T-helper 1 cell treated with Interleukin-12 subunit alpha and Interleukin-12 subunit beta and Interleukin-4 antibody, amounts not matched to agents 30 ng/mL and 1 ng/mL, for 36 hours (primary cell): ENCODE measurements at places on chromosomes 16 and 17. TPM values are rescaled to one million over a fixed set of nuclear protein-coding genes. Genes with fewer than 3 reads are reported as not detected.

The EEF2KMT gene
- 10.0 and 12.1 TPM in 2 replicates for total RNA-seq

The CHST6 gene
- not detected in 2 replicates for total RNA-seq

The TEKT5 gene
- total RNA-seq: not detected in 2 replicates

The EARS2 gene
- total RNA-seq: 19.8 and 20.2 TPM in 2 replicates

The TMC6 gene
- total RNA-seq: 580 and 586 TPM in 2 replicates

The TP53TG3B gene
- not detected in 2 replicates for total RNA-seq

The ARHGDIA gene
- 671 and 678 TPM in 2 replicates for total RNA-seq

The SLFN14 gene
- 0.10 TPM in 1 of 2 replicates, not detected in the other for total RNA-seq

The SLC6A2 gene
- not detected in 2 replicates for total RNA-seq

The LITAF gene
- 121 and 126 TPM in 2 replicates for total RNA-seq

The KRT32 gene
- not detected in 2 replicates for total RNA-seq

The KCNH6 gene
- not detected in 2 replicates for total RNA-seq

The ELMO3 gene
- total RNA-seq: 8.0 and 8.9 TPM in 2 replicates

The BAHCC1 gene
- total RNA-seq: 0.05 TPM in 1 of 2 replicates, not detected in the other

The IL21R gene
- 72.3 and 73.2 TPM in 2 replicates for total RNA-seq

The KRTAP4-6 gene
- total RNA-seq: not detected in 2 replicates

The STAT5A gene
- 160 and 170 TPM in 2 replicates for total RNA-seq

The C17orf107 gene
- total RNA-seq: 0.95 and 1.3 TPM in 2 replicates

The HSF4 gene
- 98.7 and 111 TPM in 2 replicates for total RNA-seq

The SMIM36 gene
- total RNA-seq: not detected in 2 replicates

The MRM1 gene
- 10.3 and 10.6 TPM in 2 replicates for total RNA-seq
